Stimulated activated CD8-positive, alpha-beta memory T cell treated with anti-CD3 and anti-CD28 coated beads, Interleukin-7, amount 100 ng/mL, for 48 hours (primary cell): ENCODE measurements at places on chromosomes 7 and 10.
A peak's percentile ranks its signal among the peaks of the same experiment; 100 is the strongest.

DNA sequence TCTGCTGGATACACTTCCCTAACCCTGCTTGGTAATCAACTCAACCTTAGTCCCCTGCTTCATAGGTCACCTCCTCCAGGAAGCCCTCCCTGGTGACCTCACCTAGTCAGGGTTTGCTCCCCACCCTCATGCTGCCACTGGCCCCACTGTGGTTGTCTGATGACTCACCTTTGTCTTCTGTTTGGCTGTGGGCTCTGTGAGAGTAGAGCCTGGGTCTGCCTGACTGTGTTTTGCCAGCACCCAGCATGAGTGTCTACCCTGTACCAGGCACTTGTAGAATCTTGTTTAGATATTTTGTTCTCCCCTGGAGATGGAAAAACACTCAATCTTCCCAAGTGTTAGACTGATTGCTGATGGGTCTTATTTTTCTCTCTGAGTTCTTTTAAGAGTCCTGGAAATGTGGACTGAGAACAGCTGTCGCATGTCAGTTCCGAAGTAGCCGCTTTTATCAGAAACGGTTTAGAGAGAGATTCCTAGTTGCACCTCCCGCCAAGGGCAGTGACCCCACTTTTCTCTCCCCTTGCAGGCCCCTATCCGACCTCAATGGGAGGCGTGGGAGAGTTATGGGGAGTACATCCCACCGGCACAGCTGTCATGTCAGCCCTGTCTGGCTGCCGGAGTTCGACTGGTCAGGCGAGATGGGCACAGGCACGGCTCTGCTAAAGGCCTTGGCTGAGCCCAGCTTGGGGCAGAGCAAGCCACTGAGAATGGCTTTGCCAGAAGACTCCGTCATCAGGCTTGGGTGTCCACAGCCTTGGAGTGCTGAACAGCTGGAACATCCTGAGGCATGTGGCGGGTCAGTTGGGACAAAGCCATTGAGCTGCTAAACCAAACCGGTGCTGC is 134.3 kb downstream of the GRK5 start:
- peak; percentile 67 for DNase-seq

- DNase-seq = no peak
These were observed 45.1 kb downstream of the SPOCK2 start for GRCh38 chr10:72043016-72043834.

DNA sequence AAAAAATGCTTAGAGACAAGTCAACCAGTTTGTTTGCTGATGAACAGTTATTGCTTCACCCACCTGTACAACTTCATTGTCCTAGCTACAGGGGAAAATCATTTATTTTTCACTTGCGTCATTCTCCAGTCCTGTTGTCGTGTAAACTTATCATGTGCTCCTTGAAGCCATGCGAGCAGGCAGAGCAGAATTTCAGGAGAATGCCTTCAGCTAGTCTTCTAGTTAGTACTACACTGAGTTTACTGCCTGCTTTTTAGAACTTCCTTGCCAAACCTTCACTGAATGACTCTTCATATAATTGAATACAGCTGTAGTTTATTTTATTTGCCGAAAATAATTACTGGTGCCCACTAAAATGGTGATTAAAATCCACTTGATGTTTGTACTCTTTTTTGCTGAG is 15.6 kb downstream of the RPA3 start:
- no peak for DNase-seq

DNA sequence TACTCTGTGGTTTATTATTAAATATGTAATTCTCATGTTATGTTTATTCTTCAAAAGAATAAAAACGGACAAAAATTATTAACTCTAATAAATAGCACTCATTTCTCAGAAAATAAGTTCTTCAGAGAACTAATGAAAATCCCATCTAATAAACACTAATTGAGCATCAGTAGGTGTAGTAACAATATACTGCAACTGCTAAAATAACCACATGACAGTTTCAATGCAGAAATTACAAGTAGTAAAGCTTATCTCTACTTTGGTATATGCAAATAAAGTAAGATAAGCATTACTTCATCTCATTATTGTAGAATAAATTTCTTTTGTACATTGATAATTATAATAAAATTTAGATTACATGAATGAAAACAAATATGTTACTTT is 56.4 kb upstream of the DKK1 start:
- no peak for DNase-seq

GRCh38 chr10:130218936-130219335 is 82.7 kb downstream of the GLRX3 start:
- no peak for DNase-seq
